Frontal cortex (tissue), 4 donors: ENCODE measurements at places on chromosomes 6 and 20.

DNA sequence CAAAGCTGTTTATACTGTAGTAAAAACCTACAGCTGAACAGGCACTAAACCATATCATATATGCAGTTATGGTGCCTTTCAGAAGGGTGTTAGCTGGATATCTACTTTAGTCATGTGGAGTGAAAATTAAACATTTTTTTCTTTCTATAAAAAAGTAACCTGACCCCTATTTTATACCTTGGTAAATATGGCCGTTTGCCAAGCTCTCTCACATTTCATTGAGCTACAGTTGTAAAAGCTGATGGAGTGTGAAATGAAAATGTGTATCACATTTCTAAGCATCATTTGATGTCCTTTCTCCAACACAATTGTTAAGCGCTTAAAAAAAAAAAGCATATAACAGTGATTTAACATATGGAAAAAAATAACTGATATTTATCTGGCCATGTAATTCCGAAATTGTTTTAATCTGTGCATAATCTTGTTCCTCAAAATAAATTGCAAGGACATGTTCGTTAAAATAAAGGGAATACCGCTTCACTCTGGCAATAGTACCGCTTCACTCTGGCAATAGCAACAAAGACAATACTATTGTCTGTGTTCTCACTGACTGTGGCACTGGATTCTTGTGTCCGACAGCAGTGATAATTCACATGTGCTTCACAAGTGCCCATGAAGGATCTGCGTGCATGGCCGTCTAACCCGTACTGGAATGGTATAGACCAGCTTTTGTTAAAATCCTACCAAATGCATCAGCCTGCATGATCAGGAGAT lies 391.8 kb upstream of the SOX4 start:
- DNase-seq, result no peak

- DNase-seq, result no peak
These were observed 7.2 kb upstream of the SNX14 start for GRCh38 chr6:85600713-85601313.

- DNase-seq, result no peak
These were observed 108.7 kb downstream of the GPX5 start for GRCh38 chr6:28634411-28634760.

DNA sequence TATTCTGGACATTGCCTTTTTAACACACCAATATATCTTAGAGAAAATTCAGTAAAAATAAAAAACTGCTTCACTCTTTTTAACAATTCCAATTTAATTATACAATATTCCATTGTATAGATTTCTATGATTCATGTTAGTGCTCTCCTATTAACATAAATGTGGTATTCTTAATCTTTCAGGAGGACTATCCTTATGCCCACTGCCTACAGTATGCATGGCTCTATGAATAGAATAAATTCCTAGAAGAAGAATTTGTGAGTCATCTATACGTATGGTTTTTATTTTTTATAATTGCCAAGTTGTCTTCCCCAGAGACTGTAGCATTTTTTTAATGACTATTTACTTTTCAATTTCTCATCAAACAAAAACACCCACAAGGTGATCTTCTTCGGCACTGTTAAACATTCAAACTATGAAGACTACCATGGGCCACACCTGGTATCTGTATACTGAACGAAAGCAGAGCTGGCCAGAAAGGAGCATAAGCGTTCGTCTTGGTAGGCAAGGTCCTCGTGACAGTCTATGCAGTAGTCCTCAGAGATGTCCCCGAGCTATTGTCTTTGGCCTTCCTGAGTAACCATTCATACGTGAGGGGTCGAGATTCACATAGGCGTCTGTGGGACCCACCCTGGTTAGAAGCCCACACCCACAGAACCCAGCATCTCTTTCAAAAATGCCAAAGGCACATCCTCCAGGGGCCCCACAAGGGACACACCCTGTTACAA lies 74.6 kb downstream of the KIF16B start:
- no peak for DNase-seq

DNA sequence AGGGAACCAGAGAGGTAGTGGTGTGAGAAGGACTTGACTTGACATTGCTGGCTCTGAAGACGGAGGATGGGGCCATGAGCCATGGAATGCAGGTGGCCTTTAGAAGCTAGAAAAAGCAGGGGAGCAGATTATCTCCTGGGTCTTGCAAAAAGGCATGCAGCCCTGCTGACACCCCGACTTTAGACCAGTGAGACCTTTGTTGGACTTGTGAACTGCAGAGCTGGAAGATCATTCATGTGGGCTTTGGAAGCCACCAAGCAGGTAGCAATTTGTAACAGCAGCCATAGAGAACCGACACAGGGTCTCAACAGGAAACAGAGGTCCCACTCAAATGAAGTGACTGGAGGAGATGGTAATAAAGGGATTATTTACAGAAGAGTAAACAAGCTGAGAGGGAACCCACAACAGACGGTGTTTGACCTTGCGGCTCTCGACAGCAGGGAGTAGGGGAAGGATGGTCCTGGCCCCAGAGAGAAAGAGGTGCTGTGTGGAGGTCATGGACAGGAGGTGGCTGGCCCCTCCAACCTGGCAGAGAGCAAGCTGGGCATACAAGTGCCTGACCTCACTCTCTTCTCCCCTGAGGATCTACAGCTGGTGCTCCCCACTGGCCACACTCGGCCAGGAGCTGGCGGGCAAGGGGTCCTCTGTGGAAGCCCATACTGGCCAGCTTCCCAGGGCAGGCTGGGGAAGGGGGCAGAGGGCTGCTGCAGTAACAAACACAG lies 43.9 kb downstream of the SLC22A23 start:
- no peak for DNase-seq

DNA sequence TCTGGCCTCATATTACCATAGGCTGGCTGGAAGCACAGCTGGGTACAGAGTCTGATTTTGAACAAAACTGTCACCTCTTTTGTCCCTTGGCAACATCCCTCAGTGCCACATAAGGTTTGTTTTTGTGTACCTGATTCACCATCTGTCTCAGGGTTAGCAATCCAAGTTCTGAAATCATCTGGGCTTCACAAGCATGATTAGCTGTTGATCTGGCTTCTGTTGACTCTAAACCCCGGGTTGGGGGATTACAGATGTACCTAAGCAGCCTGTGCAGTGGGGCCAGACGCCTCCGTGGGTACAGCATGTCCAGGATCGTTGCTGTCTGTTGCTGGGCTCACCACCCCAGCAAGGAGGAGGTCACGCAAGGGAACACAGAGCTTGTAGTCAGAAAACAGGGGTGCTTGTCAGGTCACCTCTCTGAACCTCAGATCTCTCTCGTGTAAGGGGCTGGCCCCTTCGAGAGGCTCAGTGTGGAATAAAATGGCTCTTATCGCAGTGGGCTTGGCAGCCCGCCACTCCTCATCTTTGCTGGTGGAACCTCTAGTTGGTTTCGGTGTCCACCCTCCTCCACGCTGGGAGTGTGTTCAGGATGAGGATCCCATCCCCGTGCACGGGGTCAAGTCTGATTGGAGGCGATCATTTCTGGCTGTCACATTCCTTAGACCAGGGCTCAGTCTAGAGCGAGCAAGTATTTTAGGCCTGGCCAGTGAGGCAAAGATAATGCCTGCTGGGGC lies 39.2 kb upstream of the ZNF831 start:
- no peak for DNase-seq

DNA sequence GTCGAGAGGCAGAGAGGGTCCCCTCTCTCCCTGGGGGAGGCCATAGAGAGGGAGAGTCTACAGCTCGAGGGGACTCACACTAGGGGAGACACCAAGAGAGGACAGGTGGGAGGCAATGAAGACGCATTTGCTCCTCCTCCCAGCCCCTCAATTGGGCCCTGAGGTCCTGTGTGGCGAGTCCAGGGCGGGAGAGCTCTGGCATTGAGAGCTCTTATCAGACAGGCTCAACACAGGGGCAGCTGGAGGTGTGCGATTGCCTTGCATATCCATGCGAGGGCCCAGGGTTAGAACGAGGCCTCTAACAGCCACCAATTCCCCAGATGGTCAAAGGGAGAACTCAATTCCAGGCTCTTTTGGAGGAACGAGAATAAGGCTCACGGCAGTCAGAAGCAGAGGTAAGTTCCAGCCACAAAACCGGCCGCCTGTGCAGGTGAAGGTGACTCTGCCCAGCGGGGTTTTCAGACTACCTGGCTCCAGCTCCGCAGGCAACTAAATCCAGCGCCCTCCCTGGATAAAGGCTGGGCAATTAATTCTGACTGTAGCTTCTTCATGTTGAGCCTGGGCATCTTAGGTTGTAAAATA lies 94.0 kb upstream of the MPC1 start:
- no peak for DNase-seq

DNA sequence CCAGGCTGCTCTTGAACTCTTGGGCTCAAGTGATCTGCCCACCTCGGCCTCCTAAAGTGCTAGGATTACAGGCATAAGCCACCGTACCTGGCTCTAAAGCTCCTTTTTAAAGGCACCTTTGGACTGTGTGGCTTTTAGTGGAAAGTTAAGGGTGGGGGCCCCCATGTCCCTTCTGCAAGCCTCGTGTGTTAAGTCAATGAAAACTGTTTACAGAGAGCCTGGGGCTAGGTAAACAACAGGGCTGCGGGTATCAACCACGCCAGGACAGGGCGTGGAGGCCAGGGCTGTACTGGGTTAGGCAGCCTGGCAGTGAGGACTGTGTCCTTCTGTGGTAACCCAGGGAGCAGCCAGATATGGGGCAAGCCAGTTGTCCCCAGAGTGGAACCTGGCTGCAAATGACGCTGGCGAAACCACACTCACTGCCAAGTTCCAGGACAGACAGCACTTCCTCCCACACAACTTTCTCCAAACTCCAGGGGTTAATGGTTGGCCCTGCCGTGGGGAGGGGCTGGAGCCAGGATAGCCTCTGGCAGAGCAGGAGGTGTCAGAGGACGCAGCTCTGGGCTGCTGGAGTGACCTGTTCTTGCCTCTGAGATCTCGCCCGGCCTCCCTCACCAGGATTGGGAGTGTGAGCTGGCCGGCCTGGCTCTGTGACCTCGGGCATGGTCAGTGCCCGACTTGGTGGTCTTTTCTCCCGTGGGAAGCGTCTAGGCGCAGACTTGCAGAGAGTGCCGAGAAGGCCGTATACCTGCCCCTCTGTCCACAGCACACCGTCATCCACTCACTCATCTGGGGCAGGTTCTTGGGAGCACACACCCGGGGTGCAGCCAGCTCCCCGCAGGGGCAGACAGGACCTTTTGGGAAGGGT lies 3.2 kb downstream of the SLC17A9 start:
- DNase-seq, result no peak

DNA sequence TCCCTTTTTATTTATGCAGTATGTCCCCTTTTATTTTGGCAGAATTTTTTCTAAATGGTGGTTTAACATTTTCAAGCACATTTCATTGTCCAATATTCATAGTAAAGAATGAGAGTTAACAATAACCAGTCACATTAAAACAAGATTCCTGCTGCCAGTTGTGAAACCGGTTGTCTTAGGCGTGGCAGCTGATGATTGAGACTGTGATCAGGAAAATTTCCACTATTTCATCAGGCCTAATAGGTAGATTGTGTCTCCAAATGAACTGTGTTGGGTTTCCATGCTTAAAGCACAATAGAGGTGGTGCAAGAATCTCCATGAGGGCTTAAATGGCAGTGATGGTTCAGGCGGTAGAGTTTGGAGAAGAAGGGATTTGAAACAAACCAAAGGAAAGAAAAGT lies 15.3 kb downstream of the PRDM1 start:
- no peak for DNase-seq

GRCh38 chr6:85429346-85429745 lies 20.5 kb upstream of the NT5E start:
- no peak for DNase-seq

DNA sequence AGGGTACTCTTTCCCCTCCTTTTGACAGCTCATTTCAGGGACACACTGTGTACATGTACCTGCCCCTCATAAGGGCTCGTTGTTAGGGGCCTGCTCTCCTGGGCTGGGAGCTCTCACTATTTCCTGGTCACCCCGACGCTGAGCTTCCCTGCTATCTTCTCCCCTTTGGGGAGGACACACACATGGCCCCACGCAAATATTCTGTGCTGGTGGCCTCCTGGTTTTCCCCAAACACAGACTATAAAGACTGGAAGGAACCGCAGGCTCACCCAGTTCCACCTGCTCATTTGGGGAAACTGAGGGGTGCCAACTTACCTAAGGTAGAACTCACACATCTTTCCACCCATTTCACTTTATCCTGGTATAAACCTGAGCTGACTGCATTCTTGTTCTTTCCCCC lies 301.4 kb upstream of the SUPT3H start:
- DNase-seq, result no peak

GRCh38 chr6:15430186-15430585 lies 184.3 kb downstream of the JARID2 start:
- no peak for DNase-seq

- DNase-seq, result no peak
These were observed 64.9 kb downstream of the DLL1 start for GRCh38 chr6:170225852-170226417.

GRCh38 chr6:122753000-122753687 lies 26.4 kb upstream of the FABP7 start:
- no peak for DNase-seq

DNA sequence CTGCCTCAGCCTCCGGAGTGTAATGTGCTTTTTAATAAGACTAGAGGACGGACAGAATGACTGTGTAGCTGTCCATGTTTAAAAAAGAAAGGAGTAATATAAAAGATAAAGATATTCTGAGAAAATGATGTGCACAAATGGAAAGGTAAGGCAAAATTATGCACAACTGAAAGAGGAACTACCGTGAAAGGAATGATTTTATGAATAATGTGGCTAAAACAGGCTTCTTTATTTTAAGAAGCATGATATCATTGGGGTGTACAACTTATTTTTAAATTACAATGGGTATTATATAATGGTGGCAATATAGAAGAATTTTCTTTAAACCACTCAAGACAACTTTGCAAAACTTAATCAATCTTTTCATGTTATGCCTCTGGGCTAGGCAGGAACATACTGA lies 78.1 kb downstream of the FIG4 start:
- DNase-seq, result no peak

GRCh38 chr20:22805996-22806395 lies 221.6 kb upstream of the FOXA2 start:
- no peak for DNase-seq

DNA sequence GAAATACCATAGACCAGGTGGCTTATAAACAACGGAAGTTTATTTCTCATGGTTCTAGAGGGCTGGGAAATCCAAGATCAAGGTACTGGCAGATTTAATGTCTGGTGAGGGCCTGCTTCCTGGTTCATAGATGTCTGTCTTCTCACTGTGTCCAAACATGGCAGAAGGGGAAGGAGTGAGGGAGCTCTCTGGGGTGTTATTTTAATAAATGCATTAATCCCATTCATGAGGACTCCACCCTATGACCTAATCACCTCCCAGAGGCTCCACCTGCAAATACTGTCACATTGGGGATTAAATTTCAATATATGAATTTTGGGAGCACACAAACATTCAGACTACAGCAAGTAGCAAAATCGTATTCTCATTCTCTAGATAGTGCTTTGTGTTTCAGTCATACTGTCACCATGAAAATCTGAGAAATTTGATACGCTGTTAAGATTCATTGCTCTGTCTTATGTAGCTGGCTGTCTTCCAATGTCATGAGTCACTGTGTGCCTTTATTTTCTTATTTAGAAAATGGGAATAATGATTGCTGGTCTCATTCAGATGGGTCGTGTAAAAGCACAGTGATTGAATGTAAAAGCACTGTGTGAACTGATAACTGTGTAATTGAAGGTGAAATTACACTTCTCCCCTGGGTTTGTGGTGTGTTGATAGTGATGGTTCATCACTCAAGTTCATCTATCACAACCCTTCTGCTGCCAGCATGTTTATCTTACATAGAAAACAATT lies 8.9 kb upstream of the ERVFRD-1 start:
- no peak for DNase-seq

- DNase-seq, result no peak
These were observed 5.3 kb downstream of the HDDC2 start for GRCh38 chr6:125296471-125296870.
